Stimulated activated CD8-positive, alpha-beta memory T cell treated with anti-CD3 and anti-CD28 coated beads, Interleukin-4, amount 100 ng/mL, for 24 hours (primary cell): ENCODE measurements at places on chromosomes 12 and 14.
A peak's percentile ranks its signal among the peaks of the same experiment; 100 is the strongest.

DNA sequence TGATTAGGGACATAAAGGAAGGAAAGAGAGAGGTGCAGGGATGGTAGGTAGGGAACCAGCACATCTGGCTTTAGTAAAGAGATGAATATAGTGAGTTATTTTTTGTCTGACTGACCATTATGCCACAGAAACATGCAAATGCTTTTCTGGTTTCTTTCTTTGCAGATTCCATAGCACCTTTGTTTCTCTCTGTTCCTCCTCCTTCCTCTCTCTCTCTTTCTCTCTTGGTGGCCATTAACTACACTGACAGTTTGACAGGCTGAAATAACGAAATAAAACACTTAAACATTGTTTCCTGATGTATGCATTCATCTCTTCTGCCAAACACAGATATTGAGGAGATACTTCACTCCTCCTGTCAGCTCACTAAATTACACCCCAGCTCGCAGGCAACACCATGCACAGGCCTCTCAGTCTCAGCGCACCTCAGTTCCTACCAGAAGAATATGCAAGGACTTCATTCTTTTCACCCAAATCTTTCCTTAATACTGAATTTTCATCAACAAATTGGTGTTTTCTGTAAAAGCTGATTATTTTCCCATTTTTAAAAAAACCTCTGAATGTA, 406.9 kb upstream of the SOX5 start:
- no peak for DNase-seq

- DNase-seq = no peak
Measured at GRCh38 chr14:32109676-32110547, 32.8 kb downstream of the ARHGAP5 start.

DNA sequence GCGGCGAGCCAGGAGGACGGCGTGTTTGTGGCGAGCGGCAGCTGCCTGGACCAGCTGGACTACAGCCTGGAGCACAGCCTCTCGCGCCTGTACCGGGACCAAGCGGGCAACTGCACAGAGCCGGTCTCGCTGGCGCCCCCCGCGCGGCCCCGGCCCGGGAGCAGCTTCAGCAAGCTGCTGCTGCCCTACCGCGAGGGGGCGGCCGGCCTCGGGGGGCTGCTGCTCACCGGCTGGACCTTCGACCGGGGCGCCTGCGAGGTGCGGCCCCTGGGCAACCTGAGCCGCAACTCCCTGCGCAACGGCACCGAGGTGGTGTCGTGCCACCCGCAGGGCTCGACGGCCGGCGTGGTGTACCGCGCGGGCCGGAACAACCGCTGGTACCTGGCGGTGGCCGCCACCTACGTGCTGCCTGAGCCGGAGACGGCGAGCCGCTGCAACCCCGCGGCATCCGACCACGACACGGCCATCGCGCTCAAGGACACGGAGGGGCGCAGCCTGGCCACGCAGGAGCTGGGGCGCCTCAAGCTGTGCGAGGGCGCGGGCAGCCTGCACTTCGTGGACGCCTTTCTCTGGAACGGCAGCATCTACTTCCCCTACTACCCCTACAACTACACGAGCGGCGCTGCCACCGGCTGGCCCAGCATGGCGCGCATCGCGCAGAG, 873 bp downstream of the PLXNC1 start:
- DNase-seq = peak; percentile 14

DNA sequence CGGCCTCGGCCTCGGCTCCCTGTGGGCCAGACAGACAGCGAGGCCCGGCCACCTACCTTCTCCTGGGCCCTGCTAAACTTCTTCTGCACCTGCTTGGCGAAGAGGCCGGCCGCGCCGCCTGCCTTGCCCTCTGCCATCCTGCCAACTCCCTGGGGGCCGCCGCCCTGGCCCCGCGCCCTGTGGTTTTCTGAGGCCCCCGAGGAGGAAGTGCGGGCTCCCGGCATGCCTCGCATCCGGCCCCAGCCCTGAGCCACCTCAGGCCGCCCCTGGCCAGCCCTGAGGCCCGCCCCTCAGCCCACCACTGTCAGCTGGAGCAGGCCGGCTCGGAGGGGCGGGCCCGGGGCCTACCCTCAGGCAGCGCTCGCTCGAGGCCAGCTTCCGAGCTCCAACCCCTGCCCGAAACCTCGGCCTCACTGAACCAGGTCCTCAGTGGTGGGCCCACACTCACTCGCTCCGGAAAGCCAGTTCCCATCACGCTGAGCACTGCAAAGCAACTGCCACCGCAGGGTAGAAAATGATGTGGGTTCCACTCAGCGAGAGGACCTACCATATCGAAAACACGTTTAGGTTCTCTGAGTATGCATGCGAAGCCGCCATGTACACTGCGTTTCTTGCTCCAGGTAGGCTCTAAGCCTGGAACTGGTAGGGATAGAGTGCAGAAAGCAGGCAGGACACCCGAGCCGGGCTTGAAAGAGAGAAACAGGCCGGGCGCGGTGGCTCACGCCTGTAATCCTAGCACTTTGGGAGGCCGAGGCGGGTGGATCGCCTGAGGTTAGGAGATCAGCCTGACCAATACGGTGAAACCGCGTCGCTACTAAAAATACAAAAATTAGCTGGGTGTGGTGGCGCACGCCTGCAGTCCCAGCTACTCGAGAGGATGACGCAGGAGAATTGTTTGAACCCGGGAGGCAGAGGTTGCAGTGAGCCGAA, at the start of gene BIN2:
Gene BIN2, minus strand, starts transcription at position 209 of the 930 bp plus-strand sequence. Its CDS starts 72 bp downstream, at position 137.
- peak; percentile 72 for DNase-seq

- no peak for DNase-seq
Measured at GRCh38 chr14:23725980-23726710, 90.0 kb downstream of the DHRS2 start.

- no peak for DNase-seq
Measured at GRCh38 chr12:67546746-67547145, 101.8 kb upstream of the DYRK2 start.

GRCh38 chr12:50747817-50748216, 16.1 kb upstream of the ATF1 start:
- no peak for DNase-seq

GRCh38 chr12:63846238-63846967, 1.9 kb downstream of the SRGAP1 start:
- DNase-seq = no peak

DNA sequence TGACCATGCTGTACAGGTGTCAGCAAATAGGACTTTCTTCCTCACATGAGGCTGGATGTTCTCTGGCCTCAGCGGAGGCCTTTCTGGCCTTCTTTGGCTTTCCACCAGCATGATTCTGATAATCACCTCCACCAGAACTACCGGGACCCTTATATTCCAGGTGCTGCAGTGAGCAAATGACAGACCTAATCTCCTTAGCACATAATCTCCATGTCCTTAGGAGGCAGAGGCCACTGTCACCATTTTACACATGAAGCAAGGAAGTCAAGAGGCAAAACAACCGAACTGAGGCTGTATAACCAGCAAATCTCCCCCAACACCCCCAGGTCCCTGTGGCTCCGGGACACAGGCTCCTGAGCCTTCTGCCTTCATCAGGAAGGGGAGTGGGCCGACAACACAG, 91.2 kb downstream of the ITPK1 start:
- DNase-seq = no peak

GRCh38 chr12:12210983-12211382, 55.9 kb downstream of the LRP6 start:
- DNase-seq = peak; percentile 1

GRCh38 chr14:24887623-24888304, 162.2 kb downstream of the STXBP6 start:
- no peak for DNase-seq

- no peak for DNase-seq
Measured at GRCh38 chr14:76261371-76261811, 109.7 kb downstream of the GPATCH2L start.

GRCh38 chr12:121820056-121820455, 16.2 kb downstream of the SETD1B start:
- no peak for DNase-seq

- no peak for DNase-seq
Measured at GRCh38 chr12:47910486-47910885, 5.7 kb upstream of the VDR start.

DNA sequence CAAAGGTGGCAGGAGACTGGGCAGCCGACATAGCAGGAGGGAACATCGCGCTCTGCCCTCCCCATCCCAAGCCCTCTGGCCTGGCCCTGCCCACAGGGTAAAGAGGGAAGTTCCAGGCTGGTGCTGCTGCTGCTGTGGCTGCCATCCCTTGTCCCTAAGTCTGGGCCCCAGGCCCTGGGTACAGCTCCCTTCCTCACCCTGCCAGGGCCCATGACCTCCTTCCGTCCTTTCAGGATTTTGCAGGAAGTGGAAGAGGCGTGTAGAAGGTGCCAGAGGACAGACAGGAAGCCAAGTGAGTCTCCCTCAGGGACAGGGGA, 14.7 kb upstream of the NCOR2 start:
- no peak for DNase-seq

- no peak for DNase-seq
Measured at GRCh38 chr14:63480599-63480998, 62.6 kb downstream of the PPP2R5E start.

GRCh38 chr12:62581288-62582064, 114.8 kb downstream of the MON2 start:
- no peak for DNase-seq

DNA sequence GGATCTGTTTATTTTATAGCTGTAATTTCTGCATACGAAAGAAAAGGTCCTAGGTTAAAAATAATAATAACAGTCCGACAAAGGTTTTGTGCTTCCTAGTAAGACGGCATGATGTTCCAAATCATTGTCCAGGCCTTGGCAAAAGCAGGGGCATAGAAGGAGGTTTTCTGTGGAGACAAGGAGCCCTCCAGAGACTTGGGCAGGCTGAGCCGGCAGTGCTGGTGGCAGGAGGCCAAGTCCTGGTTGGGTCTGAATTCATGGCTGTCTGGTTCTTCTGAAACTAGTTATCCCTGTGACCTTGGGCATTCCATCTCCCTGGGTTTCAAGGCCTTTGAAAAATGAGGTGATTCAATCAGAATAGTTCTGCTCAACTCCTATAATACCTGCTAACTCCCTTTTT, 44.0 kb downstream of the KCNK13 start:
- no peak for DNase-seq

GRCh38 chr12:54701940-54702592, 53.9 kb upstream of the DCD start:
- DNase-seq = no peak

DNA sequence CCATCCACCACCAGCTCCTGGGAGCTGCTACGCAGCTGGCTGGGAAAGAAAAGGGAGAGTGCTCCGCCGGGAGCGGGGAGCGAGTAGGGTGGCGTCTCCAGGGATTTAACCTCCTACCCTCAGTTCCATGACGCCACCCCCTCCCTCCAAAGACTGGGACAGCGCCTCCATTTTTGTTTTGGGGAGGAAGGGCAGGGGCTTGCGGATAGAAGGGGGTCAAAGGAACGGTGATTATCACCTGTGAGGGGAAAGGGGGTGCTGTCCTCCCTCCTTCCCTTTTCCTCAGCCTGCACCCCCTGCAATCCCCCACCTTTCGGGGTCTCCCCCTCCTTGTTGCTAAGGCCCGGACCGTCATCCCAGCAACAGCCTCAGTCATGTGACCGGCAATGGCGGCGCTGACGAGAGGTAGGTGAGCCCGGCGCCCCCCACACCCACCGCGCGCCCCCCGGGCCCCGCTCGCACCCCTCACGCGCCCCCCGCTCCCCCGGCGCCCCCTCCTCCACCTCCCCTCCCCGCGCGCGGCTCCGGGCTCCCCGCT, at the start of gene DTX3:
Gene DTX3, plus strand, starts transcription at position 371 of the 538 bp plus-strand sequence. CDS start 1,694 bp downstream, outside the sequence.
- no peak for DNase-seq

- no peak for DNase-seq
Measured at GRCh38 chr12:65125975-65126374, 4.9 kb upstream of the WIF1 start.
